ENCODE measurements at places on chromosomes 5 and 9.

- no peak for DNase-seq
Measured at GRCh38 chr5:56369361-56369811, 136.3 kb upstream of the ANKRD55 start.

DNA sequence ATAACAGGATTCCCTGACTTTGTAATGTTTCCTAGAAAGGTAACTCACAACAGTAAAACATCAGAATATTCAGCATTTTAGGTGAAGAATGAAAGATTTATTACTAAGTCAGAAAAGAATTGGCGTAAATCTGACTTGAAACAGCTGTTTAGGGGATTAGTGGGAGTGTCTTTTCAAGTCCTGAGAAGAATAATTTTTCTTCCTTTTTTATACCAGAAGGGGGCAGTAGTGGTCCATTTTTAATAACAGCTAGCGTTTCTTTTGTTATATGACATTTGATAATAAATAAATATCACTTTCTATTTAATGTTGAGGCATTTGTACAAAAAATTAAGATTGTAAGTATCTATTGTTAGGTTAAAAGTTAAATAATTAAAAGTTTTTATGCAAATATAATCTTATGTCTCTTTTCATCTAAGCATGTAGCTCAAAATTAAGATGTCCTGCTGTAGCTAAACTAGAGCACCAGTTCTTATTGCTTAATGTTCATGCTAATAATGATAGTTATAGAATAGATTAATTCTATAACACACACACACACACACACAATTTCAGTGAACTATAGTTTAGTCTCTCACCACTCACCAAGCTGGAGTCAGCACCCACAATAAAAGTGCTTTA is 258.7 kb upstream of the ARRDC3 start:
- DNase-seq: peak; percentile 34

GRCh38 chr9:131562032-131562959 is 17.0 kb downstream of the PRRT1B start:
- no peak for DNase-seq

DNA sequence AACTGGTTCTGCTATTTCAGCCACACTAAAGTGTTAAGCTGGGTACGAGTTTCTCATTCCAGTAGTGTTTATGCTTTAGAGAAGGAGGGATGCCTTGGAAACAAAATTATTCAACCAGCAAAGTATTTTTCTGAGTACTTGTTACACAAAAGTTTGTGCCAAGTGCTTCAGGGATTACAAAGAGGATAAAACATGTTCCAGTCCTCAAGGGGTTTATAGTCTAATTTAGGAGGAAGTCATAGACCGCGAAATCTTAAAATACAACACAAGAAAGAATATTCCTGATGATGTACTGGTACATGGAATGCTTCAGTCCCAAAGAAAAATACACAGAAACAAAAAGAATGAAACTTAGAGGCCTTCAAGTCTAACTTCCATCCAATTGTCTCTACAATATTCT is 85.4 kb upstream of the NR4A3 start:
- DNase-seq: no peak

DNA sequence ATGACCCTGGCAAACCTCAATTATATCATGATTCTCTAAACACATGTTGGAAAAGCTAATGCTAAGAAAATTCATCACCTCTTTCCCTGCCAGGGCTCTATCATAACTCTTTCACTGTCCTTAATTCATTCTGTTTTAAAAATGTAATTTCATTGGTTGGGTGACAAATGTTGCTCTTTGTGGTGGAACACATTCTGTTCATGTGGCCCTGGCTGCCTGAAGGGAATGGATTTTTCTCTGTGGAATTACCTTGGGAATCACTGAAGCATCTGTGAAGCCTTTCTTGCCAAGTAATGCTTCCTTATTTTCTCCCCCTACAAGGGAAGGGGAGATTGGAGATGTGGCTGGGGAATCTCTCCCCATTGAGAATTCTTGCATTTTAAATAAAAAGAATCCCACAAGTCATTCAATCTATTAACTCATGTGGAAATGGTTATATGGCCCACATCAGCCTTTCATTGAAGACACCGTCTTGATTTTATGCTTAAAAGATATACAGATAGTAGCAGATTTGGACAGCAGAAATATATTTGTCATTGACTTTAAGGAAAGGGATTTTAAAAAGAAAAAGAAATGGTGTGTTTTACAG is 201.8 kb upstream of the NMUR2 start:
- no peak for DNase-seq

DNA sequence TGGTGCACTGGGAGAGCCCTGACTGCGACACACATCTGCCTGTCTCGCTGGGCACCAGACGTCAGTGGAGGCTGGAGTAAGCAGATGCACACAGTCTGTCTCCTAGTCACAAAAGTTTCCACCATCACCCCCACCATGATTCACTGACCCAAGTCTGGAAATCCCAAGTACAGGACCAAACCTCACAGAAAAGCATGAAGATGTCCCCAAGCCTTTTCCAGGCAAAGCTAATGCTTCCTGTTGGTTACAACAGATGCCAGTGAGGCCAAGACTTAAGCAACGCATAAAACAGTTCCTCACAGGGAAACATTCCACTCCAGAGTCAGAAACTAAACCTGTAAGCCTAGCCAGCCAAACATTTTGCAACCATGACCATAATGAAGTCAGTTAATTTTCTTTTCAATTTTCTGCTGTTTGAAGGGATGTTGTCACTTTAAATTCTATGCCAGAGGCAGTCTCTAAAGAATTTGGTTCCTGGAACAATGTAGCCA is 259.3 kb upstream of the SLC30A5 start:
- DNase-seq: no peak

DNA sequence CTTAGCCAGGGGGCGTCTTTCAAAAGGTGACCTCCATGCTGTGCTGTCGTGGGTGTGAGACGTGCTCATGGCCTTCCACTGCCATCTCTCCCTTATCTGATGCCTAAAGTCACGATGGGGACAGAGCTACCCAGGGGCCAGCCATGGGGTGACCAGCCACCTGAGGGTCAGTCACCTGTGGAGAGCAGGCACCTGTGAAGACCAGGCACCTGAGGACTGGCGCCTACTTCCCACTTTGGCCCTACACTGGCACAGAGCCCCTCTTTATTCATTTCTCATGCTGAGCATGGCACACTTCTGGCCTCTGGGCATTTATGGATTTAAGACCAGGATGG is 6.4 kb upstream of the EXOC3 start:
- DNase-seq: no peak

- no peak for DNase-seq
Measured at GRCh38 chr9:117927354-117927753, 223.2 kb downstream of the TLR4 start.

DNA sequence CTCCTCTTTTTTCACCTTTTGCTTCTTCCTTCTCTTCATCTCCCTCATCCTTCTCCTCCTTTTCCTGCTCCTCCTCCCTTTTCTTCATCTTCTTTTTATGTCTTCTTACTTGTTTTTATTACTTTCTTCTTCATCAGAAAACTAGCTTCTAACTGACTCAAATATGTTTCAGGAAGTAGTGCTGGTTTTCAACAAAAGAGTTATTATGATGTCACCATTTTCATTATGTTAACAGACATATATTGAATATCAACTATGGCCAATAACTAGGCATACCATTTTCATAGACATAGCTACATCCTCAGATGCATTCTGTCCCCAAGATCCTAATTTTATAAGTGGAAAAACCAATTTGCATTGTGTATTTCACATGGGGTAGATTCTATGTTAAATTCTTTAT is 252.9 kb upstream of the PAPPA start:
- no peak for DNase-seq

DNA sequence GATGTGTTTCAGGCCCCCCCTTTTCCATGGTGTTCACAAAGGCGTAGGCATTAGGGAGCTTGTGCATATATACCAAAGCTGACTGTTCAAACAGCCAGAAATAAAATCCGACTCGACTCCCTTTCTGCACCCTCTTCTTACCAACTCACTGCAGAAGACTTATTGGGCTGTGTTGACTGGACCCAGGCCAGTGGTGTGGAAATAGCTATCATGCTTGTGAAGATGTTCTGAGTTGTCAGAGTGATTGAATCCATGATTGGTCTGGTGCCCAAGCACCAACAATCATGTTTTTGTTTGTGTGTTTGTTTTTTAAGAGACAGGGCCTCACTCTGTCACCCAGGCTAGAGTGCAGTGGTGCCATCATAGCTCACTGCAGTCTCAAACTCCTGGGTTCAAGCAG is 21.6 kb downstream of the TJP2 start:
- no peak for DNase-seq

- no peak for DNase-seq
Measured at GRCh38 chr5:136689552-136689951, 324.2 kb upstream of the TRPC7 start.

DNA sequence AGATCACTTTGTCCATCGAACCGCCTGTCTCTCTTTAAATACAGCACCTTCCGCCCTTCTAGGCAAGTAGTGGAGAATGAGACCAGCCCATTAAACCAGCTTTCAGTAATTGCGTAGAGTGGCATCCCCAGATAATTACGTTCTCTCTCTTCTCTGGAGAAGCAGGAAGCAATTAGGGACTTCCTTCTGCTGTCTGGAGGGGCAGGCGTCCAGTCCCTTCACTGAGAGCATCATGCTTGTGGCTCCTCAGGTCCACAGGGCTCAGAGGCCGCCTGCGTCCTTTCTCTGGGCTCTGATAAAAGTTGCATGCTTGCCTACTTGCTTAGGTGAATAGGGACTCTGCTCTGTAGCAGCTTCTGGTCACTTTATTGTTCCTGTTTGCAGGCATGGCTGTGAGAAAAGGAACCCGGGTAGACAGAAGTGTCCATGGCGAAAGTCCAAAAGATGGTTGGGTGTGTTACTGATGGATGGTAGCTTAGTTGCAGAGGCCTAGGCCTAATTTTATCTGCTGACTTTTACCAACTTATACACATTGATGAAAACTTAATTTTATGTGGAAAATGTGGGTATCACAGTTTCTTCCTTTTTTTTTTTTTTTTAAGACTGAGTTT is 299.1 kb upstream of the PANK3 start:
- DNase-seq: no peak

GRCh38 chr9:110891760-110892159 is 146.5 kb downstream of the LPAR1 start:
- no peak for DNase-seq

DNA sequence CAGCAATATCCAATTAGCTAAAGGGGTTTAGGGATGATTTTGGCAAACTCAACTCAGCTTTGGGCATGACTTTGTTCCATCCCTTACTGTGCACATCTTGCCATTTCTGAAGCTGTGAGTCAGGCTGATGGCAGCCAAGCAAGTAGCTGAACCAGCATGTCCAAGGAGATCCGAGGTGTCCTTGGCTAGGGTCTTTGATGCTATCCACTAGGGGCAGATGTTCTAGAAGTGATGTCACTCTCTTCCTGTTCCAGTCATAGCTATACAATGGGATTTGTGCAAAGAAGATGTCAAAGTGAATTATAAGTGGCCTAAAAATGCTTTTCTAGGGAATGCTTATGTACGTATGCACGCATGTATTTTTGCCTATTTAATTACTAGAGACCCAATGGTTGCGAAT is 160.8 kb upstream of the PAPPA start:
- no peak for DNase-seq

DNA sequence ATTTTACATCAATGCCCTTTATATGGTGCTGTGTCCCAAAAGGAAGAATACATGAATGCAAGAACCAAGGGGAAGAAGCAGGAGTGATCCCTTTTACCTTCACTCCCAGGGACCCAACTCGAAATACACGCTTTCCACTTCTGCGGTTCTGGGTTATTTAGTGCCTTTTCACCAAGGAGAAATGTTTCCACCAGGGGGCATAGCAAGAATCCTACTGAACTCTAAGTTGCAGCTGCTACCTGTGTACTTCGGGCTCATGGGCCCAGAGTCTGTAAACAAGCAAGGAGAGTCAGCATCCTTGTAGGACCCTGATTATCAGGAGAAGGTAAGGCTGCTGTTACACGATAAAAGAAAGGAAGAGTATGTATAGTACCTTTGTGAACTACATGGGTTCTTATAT is 45.7 kb downstream of the DPYSL3 start:
- peak; percentile 8 for DNase-seq

DNA sequence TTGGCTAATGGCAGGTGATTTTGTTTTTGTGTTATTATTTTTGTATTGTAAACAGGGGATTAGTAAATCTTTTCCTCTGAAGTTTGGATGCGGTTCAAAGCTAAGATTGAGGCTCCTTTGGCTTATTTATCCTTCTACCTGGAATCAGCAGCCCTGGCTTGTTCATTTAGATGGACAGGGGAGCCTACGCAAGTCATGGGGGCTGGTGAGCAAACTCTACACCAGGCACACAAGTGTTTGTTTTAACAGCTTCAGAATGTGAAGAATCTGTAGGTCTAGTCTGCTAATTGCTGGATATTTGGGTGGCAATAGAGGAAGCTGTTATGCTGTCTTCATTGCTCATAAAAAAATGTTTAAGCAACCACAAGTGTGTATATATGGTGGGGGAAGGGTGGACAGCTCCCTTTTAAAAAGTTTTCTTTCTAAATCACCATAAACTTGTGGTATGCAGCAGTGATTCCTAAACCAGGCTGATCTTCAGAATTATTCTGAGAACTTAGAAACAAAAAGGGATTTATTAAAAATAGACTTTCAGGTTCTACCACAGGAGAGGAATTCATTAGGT is 20.7 kb downstream of the ZNF462 start:
- DNase-seq: no peak

- no peak for DNase-seq
Measured at GRCh38 chr5:34563931-34564709, 92.0 kb upstream of the RAI14 start.

DNA sequence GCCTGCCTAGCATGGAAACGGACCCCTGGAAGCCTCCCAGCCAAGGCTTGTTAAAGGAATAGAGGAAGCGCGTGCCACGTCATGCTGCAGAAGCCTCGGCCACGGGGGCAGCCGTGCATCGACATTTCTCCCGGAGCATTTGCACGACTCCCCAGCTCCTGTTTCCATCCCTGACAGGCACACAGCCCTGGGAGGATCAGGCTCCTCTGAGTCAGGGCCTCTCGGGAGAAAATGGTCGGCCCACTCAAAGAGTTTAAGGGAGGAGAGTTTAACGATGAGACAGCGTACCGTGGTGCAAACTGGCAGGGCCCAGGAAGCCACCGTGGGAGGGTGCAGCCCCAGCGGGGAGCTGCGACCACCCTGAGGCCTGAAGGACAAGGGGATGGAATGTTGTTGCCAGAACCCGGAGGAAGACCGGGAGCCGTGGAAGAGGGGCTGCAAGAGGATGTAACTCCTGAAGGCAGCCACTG is 213.6 kb downstream of the PAX5 start:
- no peak for DNase-seq

GRCh38 chr5:59767211-59767605 is 126.3 kb downstream of the PDE4D start:
- DNase-seq: no peak

GRCh38 chr9:37583522-37584121 is 7.4 kb upstream of the FBXO10 start:
- DNase-seq: no peak

DNA sequence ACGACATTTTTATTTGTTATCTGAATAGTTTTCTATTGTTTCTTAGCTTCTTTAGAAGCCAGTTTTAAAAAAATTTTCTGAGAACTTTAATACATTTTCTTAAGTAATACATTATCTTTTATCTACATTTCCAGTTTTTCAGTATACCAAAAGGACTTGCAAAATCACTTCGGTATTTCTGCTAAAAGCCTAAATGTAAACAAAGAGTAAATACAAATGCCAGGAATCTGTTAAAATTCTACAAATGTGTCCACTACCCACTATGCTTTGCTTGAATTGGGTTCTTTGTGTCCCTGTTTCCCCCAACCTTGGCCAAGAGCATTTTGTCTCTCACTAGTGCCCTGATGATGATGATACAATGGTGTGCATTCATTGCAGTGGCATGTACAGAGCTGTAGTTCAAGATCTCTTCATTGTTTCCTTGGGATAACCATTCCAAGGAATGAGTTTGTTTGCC is 611.2 kb downstream of the NR2F1-AS1 start:
- DNase-seq: no peak
